Activated naive CD8-positive, alpha-beta T cell treated with anti-CD3 and anti-CD28 coated beads, Interleukin-2, amount 50 U/mL, for 16 hours (primary cell): ENCODE measurements at places on chromosomes 7 and 10.

DNA sequence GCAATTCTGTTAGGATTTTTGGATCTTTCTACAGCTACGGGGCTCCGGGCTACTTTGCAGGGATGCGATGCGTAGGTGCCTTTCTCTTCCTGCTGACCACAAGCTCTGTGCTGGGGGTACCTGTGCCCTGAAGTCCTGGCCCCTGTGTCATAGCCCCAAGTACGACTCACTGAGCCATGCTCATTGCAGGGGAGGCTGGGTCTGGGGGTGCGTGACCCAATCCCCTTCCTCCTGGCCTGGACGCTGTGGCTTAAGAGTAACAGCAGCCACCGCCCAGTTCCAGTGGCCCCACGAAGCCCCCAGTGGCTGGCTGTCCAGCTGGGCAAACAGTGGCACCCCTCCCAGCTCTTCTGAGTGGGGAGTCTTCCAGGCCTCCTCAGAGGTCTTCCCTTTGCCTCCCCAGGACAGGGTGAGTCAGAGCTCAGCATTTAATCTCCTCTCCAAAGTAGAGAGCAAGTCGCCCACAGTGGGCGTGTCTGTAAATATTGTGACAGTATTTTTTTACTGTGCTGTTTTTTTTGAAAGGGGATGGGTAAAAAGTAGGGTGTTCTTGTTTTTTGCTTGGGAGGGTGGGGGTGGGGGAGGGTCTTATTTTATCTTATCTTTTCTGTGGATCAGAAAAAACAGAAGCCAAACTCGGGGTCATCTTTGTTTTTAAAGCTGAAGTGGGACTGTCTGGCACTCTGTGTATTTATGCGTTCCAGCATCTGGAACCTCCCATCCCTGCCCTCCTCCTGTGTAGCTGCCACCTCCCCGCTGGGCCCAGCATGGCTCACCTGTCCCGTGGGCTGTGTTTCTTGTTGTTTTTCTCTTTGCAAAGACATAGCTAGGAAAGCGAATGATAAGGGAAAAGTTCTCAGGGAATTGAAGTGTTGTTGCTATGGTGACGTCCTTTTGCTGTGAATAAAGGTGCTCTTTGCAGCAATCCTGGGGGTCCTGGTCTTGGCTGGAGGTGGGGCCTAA, 8.2 kb downstream of the LFNG start:
- no peak for DNase-seq

DNA sequence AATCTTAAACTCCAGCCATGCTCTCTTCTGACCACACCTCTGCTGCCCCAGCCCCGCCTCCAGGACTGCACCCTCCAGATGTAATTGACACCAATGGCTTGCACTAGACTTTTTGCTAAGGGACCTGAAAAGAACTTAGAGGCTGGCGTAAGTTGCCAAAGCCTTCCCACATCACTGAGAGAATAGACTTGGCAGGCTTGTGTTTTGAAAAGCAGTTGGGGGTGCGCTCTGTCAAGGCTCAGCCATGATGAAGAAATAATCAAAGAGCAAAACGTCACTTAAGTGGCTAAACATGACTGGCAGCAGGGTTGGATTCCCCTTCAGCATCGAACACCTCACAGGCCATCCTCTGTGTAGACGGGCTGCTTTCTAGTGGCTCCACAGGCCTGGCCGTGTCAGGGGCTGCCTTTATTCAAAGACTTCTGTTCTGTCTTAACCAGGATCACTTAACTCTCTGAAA, 195.2 kb upstream of the C7orf33 start:
- no peak for DNase-seq

DNA sequence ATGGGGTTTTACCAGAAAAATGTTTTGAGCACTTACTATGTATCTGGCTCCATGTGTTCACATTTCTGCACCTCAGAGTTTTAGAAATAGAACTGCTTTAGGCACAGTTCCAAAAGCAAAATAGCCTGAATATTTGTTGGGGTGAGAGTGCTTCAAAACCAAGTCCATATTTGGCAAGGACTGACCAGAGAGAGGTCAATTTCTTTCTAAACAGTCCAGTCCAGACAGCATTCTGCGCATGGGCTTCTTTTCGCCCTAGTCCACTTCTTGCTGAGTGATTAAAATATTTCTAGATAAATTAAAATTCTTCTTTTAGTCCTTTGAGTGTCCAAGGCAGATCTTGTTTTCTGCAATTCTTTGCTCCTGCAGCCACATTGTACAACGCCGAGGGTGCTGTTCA, 427.0 kb downstream of the PHTF2 start:
- DNase-seq = no peak

DNA sequence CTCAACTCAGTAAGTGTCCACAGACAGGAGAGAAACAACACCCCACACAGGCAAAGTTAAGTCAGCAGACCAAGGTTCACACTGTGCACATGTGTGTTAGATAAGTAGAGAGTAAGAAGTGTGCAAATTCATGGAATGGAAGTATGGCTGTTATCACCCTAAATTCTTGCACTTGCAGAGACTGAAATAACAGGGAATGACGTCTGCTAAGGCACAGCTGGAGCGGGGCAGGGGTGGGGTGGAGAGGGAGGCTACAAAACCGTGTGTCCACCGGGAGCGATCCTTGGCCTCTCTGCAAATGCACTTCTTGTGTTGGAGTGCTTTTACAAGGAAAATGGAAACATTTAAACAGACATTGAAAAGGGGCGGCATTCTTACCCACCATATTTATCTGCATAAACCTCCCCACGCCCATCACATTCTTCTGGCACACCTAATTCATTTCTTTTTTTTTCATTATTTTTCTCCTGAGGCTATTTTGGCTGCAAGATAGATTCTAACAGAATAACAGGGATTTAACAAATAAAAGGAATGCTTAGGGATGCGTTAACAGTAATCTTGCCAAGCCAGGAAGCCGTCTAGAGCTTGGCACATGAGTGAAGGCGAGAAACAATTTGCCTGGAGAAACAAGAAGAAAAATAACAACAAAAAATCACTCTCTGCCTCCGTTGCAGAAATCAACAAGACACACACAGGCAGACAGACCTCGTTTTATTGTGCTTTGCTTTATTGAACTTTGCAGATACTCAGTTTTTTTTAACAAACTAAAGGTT, 30.1 kb downstream of the TNS3 start:
- no peak for DNase-seq

- DNase-seq = no peak
Observed at GRCh38 chr10:93573051-93573909, 6.8 kb downstream of the FFAR4 start.

GRCh38 chr10:6071181-6072175, 9.3 kb upstream of the IL2RA start:
- DNase-seq = no peak

GRCh38 chr10:83625831-83626360, 513.4 kb upstream of the GHITM start:
- no peak for DNase-seq

GRCh38 chr10:68223535-68224165, 8.3 kb downstream of the ATOH7 start:
- DNase-seq = no peak

- DNase-seq = no peak
Observed at GRCh38 chr7:41640487-41640886, 62.4 kb downstream of the INHBA start.

DNA sequence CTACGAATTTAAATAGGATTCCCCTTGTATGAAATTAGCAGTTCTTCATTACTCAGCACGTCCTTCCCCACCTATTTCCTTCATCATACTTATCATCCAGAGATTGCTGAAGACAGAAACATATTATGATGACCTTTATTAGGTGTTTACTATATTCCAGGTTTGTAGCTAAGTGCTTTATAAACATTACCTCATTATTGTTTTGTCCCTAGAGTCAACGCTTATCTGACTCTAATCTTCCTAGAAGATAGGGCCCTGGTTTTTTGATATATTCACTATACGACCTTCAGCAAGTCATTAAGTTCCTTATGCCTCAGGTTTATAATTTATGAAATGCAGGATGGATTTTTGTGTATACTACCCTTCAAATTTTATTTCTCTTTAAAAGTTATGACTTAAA, 36.8 kb upstream of the NRP1 start:
- no peak for DNase-seq
